Aorta (tissue), 5 donors: ENCODE measurements at places on chromosomes 2 and 18. TPM values are rescaled to one million over a fixed set of nuclear protein-coding genes. Genes with fewer than 3 reads are reported as not detected.
A peak's percentile ranks its signal among the peaks of the same experiment; 100 is the strongest.

UGT1A1 gene
- total RNA-seq: not detected

MRPL33 gene
- total RNA-seq: 85.0 TPM

CCDC178 gene
- total RNA-seq: 0.42 TPM

TAF1B gene
- 21.9 TPM for total RNA-seq

ACTR2 gene
- total RNA-seq: 221 TPM

PRKAG3 gene
- 0.19 TPM for total RNA-seq

VSNL1 gene
- total RNA-seq: not detected

DYNAP gene
- total RNA-seq: not detected

CCL20 gene
- 0.45 TPM for total RNA-seq

DNA sequence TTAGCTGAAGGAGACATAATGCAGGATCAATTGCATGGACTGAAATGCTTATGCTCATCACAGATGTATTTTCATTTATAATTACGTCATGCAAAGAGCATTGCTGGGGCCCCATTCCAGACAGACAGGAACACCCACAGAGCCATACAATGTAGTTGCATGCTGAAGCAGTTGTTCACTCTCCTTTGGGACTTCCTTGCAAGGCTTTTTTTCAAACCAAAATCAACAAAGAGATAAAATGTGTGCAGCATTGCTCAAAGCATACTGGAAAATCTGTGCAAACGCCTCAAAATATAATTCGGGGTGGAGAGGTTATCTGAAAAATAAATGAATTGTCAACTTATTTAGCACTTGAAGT is 463.2 kb downstream of the CDH2 start:
- no peak for DNase-seq

DNA sequence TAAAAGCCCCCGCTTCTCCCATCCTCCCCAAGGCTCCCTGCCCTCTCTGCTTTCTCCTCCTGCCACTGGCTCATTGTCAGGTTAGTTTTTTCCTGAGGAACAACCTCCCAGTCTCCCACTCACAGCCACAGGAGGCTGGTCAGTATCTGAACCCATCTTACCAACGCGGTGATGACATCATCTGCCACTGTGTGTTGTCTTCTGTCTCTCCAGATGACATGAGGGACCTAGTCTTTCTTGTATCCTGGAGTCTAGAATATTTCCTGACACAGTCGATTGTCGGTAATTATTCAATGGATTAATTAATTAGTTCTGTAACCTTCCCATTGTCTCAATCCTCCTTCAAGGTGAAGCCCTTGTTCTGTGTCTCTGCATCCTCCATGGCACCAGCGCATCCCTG is 290.2 kb downstream of the GALR1 start:
- no peak for DNase-seq

- no peak for DNase-seq
Observed at GRCh38 chr2:130869441-130870160, 32.9 kb downstream of the ARHGEF4 start.

GRCh38 chr2:109726379-109727270 is 67.5 kb upstream of the RGPD5 start:
- DNase-seq: no peak

DNA sequence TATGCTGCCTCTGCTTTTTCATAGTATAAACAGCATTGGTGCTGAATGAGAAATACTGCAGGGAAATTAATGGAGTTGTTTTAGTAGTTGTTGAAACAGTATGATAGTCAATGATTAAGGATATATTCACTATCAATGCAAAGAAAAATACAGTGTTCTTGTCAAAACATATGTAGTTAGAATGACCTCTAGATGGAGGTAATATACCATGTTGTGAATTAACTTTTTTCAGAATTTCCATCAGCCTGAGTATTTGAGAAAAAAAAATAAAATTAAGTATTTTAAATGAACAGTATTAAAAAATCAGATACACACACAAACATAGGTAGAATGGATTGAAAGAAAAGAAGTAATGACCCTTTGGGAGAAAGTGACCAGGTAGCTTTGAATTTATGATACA is 59.5 kb downstream of the RMDN2 start:
- DNase-seq: no peak

- DNase-seq: no peak
Observed at GRCh38 chr2:176534798-176535466, 265.7 kb downstream of the MTX2 start.

GRCh38 chr2:16254356-16254965 is 314.1 kb downstream of the MYCN start:
- DNase-seq: no peak

GRCh38 chr2:174673876-174674275 is 76.3 kb upstream of the WIPF1 start:
- no peak for DNase-seq

GRCh38 chr2:114843963-114844362 is 401.5 kb downstream of the DPP10 start:
- no peak for DNase-seq

DNA sequence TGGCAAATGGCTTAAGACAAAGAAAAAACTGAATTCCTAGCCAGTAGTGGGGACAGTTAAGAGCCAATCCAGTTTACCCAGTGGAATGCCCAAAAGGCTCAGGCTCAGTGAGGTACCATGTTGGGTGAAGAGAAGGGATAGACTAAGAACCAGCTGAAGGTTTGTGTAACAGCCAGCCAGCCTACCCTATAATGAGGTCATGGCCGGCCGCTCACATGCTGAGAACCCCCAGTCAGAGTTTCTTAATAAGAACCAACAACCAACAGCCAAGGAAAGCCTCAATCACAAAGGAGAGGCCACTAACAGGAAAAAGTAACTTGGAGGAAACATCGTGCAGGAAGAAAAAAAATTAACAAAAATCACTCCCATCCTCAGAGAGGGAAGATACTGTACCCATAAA is 25.4 kb upstream of the DUSP2 start:
- DNase-seq: peak; percentile 51

DNA sequence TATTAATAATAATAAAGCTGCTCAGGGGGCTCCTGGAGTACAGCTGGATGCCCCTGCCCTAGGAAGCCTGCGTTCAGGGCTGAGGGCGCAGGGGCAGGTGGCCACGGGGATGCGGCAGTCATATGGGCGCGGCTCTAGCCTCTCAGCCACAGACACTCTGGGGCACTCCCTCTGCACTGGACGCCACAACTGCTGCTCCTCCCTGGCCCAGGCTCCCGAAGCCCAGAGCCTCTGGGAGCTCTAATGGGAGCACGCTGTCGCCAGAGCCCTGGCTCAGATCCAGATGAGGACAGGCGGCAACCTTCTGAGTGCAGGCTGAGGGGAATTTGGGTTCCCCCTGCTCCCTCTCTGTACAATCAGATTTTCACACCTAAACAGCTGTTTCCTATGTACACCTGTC is 93.6 kb downstream of the MTCL1 start:
- no peak for DNase-seq

- no peak for DNase-seq
Observed at GRCh38 chr2:205850132-205850531, 167.8 kb downstream of the NRP2 start.

DNA sequence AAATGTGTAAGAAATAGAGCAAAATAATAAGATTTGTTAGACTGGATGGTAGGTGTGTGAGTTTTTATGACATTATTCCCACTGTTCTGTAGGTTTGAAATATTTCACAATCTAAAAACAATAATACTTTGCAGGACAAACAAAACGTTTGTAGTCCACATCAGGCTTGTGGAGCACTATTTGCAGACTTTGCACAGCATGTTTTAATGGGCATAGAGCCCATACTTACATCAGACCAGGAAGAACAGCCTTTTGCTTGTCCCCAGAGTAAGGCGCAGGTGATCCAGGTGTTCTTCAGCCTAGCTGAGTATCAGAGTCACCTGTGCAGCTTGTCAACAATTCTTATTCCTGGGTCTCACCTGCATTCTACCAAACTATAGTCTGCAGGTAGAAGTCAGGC is 9.1 kb upstream of the STK39 start:
- DNase-seq: no peak

GRCh38 chr2:172921532-172922236 is 154.0 kb upstream of the MAP3K20 start:
- DNase-seq: no peak

GRCh38 chr2:30484995-30485394 is 37.9 kb downstream of the LCLAT1 start:
- DNase-seq: no peak

DNA sequence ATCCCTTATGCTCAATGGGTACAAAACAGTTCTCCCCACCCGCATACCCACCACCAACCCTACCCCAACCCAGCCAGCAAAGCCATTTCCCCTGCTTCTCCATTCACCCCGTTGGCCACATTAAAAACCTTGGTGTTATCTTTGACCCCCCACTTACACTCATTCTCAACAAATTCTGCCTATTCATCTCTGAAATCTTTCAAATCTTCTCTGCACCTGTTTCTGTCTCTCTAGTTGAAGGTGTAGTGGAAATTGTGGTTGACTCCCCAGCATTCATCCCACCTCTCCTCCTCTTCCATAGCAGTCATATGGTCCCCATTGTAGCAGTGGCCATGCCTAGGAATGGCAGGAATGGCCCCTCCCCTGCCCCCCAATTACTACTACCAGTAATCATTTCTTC is 20.5 kb upstream of the TET3 start:
- DNase-seq: no peak

DNA sequence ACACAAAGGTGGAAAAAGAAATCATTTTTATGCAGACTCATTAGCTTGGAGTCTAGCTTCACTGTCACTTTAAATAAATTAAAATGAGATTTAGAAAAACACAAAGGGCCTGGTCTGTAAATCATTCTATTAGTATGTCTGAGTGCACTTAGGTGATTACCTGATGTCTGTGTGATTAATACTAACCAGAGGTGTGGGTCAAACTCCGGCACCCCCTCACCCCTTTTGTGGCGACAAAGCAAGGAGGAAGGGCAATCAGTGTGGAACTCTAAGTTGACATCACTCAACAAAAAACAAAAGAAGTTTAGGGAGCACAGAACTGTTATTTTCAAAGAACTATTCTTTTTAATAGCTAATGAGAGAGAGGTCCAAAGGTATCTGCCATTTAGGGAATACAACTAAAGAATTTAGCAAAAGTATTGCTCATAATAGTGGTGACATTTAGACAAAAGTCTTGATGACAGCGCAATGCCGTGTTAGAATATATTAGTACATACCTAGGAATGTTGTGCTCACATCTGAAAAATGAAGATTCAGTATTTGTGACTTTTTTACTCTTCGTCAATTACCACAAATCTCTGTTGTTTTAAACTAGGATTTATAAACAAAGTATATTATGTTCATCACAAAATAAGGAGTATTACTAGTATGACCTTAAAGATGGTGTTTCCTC is 66.3 kb downstream of the ZEB2 start:
- DNase-seq: no peak

- DNase-seq: no peak
Observed at GRCh38 chr2:235333076-235333475, 160.8 kb upstream of the AGAP1 start.

DNA sequence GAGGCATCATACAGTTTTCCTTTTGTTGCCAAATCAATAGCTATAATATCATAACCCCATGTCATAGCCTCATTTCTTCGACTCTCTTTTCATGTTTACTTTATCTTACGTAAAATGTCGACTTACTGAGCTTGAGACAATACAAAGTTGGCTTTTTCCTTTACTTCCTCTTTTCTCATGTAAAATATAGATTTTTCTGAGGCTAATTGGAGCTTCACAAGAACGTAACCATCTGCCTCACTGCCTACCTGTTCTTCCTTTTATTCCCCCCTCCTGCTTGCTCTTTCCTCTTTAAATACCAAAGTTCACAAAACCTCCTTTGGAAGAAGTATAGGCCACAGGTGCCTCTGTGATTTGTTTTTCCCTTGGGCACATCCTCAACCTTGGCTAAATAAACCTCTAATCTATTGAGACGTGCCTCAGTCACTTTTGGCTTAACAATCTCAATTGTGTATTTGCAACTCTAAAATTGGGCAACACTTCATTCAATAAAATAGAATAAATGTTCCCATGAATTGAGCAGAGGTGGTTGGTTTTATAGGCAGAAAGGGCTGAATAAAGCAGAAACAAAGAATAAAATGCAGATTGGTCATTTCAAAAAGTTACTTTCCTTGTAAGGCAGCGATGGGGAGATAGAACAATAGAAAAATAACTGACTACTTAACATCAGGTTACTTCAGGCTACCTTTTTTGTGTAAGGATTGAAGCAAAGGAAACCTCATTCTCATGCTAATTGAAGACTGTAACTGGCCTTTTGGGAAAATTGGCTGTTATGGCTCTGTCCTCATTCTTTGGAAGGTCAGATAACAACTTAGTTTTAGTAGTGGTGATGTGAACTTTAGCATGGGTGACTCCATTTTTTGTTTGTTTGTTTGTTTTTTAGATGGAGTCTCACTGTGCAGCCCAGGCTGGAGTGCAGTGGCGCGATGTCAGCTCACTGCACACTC is 21.3 kb downstream of the COMMD1 start:
- DNase-seq: no peak

- no peak for DNase-seq
Observed at GRCh38 chr2:190062053-190062452, 476 bp downstream of the MSTN start.

- DNase-seq: no peak
Observed at GRCh38 chr18:33720133-33720532, 142.1 kb downstream of the ASXL3 start.

- no peak for DNase-seq
Observed at GRCh38 chr18:62107881-62108280, 79.0 kb downstream of the PIGN start.

DNA sequence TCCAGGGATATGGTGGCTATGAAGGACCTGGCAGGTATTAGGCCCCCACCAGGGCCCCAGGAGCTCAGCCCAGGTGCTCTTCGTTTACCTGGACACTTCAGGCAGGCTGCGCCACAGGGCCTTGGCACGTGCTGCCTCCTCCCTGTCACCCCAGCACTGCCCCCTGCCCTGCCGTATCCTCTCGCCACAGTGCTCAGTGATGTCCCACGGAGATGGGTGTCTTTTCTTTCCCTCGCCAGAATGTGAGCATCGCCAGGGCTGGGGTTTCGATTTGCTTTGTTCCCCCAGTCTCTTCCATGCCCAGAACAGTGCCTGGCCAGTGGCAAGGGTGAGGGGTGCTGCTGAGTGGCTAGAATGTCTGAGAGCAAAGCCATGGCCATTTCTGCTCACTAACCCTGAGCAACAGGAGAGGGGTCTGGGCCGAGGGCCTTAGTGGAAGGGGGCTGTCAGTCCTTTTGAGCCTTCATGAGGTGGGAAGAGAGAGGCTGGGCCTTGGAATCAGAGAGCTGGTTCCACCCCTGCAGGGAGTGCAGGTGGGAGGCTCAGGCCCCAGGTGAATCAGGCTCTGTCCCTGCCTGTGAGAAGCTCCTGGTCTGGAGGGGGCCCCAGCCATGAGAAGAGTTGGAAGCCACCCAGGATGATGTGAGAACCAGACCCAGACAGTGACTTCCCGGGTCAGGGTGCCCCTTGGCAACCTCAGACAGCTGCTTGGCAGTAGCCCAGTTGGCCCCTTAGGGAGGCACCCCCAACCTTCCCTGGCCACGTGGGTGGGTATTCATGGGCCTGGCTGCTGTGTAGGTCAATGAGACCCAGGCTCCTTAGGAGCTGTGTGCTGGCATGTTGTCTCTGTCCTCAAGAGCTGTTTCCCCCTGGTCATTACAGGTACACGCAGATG is 129.9 kb upstream of the HS6ST1 start:
- no peak for DNase-seq

DNA sequence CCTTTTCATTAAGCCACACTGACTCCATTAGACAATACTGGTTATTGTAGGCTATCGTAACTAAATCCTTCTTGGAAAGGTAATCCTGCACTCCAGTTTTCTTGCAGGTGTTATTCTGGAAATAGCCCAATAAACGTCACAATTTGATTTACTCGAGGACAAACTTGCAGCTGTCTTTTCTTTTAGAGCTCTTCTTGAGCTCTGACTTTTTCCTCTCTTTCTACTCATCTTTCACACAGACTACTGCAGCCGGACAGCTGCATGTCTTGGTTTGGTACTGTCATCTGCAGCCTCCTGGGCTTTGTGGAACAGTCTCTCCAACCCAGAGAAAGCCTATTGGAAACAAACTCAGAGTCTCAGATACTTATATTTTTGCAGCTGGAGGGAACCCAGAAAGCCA is 23.0 kb upstream of the MSGN1 start:
- no peak for DNase-seq
